ENCODE measurements at places on chromosomes 1 and 21.
A peak's percentile ranks its signal among the peaks of the same experiment; 100 is the strongest.

- DNase-seq: no peak
These were observed 85.2 kb downstream of the TBX19 start for GRCh38 chr1:168365719-168366479.

GRCh38 chr1:20126041-20126805 is 6.9 kb upstream of the PLA2G2D start:
- DNase-seq: no peak

GRCh38 chr1:204025917-204026707 is 46.8 kb upstream of the SOX13 start:
- DNase-seq: no peak

DNA sequence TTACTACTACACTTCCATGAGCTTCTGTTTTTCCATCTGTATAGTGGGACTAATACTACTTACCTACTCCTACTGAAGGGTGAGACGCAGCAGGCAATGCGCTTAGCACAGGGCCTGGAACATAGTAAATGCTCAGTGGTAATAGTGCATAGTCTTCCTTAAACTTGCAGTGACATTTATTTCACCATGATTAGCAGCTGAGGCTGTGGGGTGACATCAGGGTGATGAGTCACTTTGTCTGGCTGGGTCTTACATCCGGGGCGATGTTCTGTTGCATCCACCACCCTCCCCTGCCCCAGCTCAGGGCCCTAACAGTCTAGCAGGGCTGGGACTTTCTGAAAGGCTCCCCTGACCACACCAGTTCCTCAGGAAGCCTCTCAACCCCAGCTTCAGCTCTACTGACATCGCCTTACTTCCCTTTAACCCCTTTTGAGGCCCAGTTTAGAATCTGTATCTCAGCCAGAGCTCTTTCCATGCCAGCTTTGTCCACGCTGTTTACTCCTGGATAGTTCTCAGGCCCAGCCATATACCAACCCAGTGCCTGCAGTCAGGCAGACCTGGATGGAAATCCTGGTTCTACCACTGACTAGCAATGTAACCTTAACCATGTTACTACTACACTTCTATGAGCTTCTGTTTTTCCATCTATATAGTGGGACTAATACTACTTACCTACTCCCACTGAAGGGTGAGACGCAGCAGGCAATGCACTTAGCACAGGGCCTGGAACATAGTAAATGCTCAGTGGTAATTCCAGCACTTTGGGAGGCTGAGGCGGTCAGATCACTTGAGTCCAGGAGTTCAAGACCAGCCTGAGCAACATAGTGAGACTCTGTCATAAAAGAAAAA is 66.3 kb downstream of the CD58 start:
- peak; percentile 66 for DNase-seq

DNA sequence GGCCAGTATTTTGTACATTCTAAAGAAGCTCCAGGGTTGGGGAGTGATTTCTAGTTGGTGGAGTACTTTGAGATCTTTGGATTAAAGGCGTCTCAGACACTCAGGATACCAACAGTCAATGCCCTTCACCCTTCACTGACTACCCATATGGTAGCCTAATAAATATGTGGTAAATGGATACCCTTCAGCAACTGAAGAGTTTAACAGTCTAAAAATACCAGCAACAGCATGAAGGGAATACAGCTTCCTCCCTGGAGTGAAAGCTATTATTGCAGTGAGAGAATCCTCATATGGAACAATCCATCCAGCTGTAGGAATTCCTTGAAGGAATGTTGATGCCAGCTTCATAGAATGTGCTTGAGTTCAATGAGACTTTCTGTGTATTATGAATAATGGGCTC is 26.8 kb downstream of the DNAJC11 start:
- no peak for DNase-seq

- DNase-seq: no peak
These were observed 16.4 kb downstream of the RNF220 start for GRCh38 chr1:44421446-44421884.

DNA sequence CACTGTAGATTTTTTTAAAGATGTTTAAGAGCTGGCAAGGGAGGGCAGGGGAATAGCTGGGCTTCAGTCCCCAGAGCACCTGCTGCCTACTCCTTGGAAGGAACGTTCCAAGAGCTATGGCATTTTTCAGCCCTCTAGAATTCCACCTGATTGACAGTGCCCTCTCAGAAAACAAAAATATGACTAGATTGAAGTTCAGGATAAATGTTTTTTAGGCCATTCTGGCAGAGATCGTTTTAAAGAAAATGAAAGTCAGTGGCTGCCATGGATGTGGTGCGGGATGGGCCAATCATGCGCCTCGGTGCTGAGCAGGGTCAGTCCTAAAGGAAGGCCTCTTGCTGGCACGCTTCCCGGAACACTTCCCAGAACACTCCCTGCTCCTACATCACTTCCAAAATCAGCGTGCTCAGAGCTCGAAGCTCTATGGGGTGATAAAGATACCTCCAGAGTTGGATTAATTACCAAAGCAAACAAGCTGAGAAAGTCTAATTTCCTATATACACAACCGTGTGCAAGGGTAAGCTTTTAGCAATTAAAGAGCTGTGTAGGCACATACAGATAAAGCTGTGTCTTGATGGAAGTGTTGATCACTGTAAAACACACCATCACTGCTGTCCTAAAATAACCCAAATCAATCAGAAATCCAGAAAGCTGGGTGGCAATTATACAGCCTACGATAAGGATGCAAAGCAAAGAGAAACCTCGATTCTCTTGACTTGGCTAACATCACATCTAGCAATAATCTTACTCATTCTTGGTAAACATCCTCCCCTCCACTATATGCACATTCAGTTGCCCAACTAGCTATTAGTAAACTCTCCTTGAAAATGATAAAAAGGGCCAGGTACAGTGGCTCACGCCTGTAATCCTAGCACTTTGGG is 34.6 kb downstream of the TGFBR3 start:
- no peak for DNase-seq
